ENCODE measurements at places on chromosomes 1 and 21. TPM values are rescaled to one million over a fixed set of nuclear protein-coding genes. Genes with fewer than 3 reads are reported as not detected.

- no peak for DNase-seq
These were observed 5.7 kb upstream of the ARID1A start for GRCh38 chr1:26690157-26690556.

DNA sequence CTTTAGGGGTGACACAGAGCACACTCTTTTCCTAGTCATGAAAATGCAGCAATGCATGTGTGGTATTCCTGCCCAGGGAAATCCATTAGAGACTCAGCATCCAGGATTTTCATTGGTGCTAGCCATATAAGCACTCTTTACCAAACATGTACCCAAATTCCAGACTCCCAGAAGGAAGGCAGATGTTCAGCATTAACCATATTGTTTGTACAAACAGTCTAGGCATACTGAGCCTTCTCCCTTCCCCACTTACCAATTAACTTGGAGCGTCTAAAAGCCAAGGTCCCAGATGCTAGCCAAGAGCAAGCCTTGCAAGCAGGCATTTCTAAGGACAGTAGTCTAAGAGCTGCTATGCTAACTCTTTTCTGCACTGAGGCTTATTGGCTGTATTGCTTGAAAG, 27.9 kb downstream of the ZBED6 start:
- DNase-seq = no peak

- DNase-seq = no peak
These were observed 15.5 kb downstream of the NT5C1A start for GRCh38 chr1:39656391-39656790.

DNA sequence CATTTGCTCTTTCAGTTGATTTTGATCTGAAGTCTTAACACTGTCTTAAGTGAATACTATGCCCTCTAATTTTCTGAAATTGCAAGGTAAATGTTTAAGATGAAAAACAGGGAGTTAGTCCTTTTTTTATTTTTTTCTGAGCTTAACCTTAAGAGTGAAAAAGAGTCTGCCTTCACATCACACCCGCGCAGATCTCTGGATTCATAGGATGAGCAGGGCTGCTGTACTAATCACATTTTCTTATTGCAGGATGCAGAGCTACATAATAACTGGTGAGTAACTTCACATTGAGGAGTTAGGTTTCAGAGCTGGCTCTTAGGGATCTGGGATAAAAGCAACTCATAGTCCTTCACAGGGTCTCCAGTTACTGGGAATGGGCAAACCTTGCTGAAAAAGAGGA, 188.7 kb upstream of the ATP1B1 start:
- no peak for DNase-seq

DNA sequence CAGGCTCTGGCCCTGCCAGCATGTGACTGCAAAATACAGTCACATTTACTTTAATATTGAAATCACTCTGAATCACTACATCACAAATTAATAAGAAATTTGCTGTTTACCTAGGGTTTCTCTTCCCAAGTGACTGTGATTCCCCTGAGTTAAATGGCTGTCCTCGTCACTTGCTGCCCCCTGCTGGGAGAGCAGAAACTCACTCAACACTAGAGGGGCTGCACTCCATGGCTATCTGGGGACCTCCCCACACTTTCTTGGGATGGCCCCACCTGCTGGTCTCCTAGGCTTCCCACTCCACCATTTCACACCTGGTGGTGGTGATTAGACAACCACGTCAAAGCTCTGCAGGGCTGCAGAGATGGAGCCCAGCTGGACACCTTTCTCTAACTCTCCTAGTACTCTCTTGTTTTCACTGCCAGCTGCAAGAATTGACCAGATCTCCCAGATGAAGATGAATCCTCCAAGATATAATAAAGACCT, 63.4 kb downstream of the CD2 start:
- peak; percentile 58 for DNase-seq

GRCh38 chr1:47738560-47739182, 258.5 kb downstream of the TRABD2B start:
- no peak for DNase-seq

GRCh38 chr1:200857804-200858203, 15.0 kb upstream of the GPR25 start:
- DNase-seq = no peak

GRCh38 chr1:245108909-245109308, 45.9 kb upstream of the KIF26B start:
- no peak for DNase-seq

The SYCP1 gene
- not detected for total RNA-seq

The VWA1 gene
- total RNA-seq = not detected

The TENT5C gene
- 112 TPM for total RNA-seq

The IL12RB2 gene
- total RNA-seq = 0.67 TPM

The AMY1A gene
- not detected for total RNA-seq

The B3GALT6 gene
- total RNA-seq = 21.0 TPM

The ZBED6 gene
- 40.0 TPM for total RNA-seq

Measured in B cell (primary cell).